ENCODE measurements at places on chromosomes 11 and 22.
A peak's percentile ranks its signal among the peaks of the same experiment; 100 is the strongest.

GRCh38 chr11:62546244-62546928 is at the start of gene AHNAK:
Gene AHNAK, minus strand, starts transcription at chr11:62546806. Its CDS starts 10,708 bp downstream, at chr11:62536098.
- peak; percentile 90 for DNase-seq

- DNase-seq: no peak
Measured at GRCh38 chr11:111596319-111596718, 5.9 kb upstream of the SIK2 start.

DNA sequence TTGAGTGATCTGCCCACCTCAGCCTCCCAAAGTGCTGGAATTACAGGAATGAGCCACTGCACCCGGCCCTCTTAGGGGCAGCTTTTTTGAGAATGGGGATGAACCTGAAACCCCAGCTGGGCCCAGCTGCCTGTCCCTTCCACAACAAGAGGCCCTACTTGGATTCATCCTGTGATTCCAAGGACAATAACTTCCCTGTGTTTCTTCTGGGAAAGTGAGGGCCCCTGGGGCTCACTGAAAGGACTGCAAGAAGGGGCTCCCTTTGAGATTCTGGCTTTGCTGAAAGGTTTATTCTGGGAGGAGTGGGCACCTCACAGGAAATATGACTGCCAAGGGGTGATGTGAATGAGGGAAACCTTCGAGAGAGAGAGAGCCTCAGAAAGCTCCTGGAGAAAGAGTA is 12.3 kb upstream of the GNAZ start:
- no peak for DNase-seq

GRCh38 chr11:37770145-37770544 is 1172.1 kb upstream of the RAG2 start:
- DNase-seq: no peak

DNA sequence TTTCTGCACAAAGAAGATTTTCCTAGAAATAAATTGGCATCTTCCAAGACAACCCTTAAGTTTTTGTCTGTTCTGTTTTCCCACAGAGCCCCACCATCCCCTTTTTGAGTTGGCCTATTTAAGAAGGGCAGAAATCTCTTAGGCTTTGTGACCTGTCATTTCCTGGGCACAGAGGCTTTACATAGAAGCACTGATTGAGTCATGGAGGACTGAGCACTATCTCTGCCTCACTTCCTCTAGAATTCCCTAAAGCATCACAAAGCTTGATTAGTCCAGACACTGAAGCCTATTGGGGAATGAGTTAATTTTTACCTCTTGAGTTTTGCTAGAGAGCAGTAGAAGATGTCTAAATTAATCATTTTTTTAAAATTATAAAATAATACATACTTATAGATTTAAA is 25.4 kb downstream of the TRIM44 start:
- DNase-seq: no peak

DNA sequence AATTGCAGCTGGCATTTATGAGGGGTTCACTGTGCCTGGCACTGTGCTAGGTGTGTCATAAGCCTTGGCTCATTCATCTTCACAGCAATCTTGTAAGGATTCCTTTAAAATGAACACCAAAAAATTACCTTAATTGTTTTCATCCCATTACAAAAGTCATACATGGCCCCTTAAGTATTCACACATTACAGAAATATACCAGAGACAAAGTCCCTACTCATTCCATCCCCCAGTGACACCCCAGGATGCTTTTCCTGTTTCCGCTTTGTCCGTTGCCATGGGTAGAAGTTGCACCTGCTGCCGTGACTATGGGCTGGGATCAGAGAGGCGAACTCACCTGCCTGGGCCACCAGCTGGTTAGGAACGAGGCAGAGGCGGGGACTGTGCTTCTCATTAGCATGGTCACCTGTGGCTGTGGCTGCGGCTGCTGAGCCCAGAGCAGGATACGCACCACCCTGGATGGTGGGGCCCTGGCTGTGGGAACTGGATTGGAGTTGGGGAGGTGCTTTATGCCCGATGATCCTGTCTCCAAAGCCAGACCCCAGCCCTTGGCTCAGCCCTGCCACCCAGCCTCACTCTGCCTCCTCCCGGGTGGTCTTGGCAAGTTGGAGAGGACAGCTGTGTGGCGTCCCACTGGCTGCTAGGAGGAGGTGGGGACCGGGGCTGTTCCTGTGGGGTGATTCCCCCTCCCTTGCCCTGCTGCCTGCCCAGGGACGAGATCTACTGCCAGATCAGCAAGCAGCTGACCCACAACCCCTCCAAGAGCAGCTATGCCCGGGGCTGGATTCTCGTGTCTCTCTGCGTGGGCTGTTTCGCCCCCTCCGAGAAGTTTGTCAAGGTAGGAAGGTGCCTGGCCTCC is 60.8 kb downstream of the MYO7A start:
- no peak for DNase-seq

- DNase-seq: no peak
Measured at GRCh38 chr11:107962181-107962580, 33.9 kb downstream of the RAB39A start.
